Fibroblast of skin of left biceps (primary cell): ENCODE measurements at places on chromosomes 2 and 18.

GRCh38 chr2:219628986-219629901 lies 1.8 kb downstream of the SLC4A3 start:
- no peak for DNase-seq

- peak; percentile 84 for DNase-seq
Measured at GRCh38 chr2:100291152-100291970, 30.9 kb downstream of the LONRF2 start.

- no peak for DNase-seq
Measured at GRCh38 chr2:197604117-197604860, 71.1 kb downstream of the RFTN2 start.

DNA sequence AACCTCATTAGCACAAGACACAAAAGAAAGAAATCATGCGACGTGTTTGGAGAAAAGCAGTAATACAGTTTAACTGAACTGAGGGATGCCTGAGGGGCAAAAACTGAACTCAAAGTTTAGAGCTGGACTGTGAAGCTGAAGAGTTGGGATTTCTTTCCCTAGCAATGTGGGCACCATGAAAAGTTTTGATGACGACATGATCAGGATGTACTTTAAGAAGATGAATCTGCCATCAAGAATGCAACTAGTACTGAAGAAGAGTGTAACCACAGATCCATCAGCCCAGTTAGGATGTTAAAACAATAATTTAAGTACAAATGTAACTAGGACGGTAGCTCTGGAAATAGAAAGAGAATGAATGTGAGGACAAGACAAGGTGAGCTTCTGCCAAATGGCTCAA lies 196.2 kb downstream of the VWC2L start:
- DNase-seq = no peak

GRCh38 chr2:185967335-185967734 lies 228.7 kb downstream of the FSIP2 start:
- no peak for DNase-seq

DNA sequence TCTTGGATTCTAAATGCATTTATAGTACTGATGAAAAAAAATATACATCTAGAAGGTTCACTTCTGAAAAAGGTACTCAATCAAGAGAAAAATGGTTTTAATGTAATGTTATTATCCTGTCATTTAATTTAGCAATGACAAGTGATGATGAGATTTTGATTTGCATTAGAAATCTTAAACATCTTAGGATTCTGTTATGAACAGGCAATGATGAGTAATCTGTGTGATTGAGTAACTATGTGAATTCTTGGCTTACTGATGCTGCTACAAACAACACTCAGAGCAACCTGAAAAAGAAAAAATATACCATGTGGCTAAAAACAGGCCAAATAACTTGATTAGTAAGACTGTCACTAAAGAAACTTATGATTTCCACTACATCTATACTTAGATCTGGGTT lies 30.1 kb downstream of the RBKS start:
- peak; percentile 67 for DNase-seq

GRCh38 chr2:200778038-200778437 lies 33.7 kb upstream of the BZW1 start:
- no peak for DNase-seq

DNA sequence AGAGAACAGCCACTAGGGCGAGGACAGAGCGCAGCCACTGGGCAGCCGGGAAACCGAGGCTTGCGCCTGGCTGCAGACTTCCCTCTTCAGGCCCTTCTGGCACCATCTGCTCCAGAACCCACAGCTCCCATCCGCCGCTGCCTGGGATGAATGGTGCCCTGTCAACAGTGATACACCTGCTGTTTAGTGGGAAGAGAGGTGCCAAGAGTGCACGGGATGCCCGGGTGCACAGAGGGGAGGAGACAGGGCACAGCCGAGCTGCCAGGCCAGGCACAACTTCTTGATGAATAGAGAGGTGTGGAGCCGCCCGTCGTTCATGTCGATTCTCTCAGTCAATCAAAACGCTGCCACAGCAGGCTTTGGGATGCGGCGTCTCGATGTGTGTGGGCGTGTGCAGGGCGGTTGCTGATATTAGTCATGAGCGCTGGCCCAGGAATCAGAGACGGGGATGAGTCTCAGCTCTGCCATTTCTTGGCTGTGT lies 39.5 kb downstream of the RRM2 start:
- no peak for DNase-seq

DNA sequence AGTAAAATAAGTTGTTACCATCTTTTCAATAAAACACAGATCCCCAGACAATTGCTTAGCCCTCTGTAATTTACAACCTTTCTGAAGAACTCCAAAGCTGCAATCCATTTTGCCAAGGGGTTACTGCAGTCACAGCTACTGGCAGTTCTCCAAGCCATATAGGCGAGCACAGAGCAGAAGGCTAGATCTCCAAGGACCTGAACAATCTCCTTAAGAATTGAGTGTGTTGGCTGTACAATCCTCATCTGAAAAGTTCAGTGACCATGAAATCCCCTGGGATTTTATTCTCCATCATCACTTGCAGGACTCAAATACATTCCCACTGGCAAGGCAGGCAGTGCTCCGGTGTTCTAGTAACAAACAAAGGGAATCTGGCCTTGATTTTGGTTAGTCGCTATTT lies 103.9 kb upstream of the LRP1B start:
- DNase-seq = no peak

DNA sequence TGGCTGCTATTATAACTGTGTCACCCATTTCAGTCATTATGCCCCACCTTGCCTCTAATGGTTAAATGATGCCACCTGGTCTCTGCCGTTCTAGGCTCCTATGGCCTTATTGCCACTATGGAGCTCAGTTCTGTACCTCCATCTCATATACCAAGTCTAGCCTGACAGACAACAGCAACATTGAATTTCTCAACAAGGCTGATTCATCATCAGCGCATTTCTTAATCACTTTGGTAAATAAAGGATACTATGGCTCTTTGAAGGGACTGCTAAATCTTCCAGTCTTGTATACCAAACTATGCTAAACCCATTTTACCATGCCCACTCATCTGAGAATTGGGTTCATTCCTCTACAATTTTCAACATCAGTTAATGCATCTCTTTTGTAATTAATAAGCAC lies 784.5 kb upstream of the CELF4 start:
- no peak for DNase-seq

GRCh38 chr2:168683996-168684395 lies 118.4 kb upstream of the NOSTRIN start:
- no peak for DNase-seq

DNA sequence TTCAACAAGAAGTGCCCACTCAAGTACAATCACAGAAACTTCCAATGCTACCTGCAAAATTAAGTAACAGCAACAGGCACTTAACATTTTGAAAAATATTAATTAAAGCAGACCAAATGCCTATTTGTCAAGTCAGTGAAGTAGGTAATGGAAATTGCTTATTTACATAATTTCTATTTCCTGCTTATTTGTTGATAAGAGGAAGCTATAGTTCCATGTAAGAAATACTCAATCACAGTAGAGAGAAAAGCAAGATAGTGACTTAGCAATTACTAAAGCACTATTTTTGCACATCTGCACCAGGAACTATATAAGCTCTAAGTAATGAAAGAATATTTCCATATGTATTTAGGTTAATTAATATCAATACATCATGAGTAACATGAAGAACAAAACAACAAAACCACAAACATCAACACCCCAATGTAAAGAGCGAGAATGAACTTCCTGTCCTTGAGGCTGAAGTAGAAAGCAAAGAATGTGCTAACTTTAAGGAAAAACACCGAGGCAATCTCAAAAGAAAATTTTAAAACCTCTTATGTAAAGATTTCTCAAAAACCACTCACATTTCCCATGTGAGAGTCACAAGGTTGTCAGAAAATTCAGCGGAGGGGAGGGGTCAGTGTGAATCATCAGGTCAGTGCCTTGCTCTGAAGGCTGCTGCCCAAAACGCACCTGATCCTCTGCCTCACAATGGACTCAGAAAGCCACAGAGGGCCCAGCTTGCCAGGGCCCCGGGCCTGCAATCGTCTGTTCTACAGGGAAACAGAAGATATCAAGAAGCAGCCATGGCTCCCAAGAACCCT lies 12.5 kb downstream of the NPC1 start:
- no peak for DNase-seq

DNA sequence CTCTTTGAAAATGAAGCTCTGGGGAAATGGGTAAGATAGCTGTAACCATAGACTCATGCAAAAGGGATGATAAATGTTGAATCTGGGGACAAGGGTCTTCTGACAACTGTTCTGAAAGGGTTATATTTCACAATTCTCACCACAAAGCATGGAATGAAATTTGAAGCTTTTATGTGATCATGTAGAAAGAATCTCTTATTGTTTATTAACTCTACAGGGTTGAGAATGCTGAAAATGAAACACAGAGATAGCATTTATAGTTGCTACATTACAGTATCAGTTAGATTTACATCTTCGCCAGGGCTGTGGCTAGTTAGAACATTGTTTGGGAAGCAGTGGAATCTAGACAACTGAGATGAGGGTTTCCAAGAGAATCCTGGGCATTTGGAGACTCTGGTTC lies 97.4 kb upstream of the LHCGR start:
- peak; percentile 90 for DNase-seq

DNA sequence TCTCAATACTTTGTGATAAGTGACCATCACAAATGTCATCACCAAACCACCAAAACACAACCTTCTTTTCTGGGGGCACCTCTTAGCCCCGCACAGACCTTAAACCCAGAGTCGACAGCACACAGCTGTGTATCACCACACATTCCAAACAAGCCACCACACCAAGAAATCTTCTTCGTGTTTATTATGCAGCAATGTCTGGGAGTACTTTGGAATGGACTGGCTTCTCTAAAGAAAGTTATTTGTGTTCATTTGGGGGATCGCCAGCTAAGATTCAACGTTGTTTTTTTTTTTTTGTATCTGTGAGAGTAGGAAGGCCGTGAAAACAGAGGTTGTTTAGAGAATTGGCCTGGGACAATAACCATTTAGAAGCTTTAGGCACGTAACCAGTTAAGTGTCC lies 1.1 kb upstream of the MTA3 start:
- no peak for DNase-seq

DNA sequence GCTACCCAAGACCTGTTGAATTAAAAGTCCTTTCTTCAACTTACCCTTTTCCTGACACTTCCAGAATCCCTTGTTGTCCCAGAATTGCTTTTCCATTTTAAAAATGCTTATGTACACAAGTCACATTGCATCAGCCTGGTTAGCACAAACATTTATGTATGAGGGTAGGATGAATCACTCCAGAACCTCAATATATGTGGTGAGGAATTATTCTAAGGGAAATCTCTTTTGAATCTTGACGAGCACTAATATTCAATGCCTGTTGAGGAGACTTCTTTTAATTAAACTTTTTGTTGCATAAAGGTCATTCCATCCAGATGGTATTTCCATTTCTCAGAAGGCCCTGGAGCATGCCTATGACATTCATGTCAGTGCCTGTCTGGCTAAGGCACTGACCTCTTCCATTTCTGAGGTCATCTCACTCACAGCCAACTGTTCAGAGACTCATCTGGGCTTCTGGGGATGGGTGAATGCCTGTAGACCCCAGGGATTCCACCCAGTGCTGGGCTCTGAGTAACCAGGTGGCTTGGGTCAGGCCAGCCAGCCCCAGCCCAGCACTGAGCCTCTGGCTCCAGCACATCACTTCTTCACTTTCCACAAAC lies 28.2 kb downstream of the ACMSD start:
- no peak for DNase-seq

DNA sequence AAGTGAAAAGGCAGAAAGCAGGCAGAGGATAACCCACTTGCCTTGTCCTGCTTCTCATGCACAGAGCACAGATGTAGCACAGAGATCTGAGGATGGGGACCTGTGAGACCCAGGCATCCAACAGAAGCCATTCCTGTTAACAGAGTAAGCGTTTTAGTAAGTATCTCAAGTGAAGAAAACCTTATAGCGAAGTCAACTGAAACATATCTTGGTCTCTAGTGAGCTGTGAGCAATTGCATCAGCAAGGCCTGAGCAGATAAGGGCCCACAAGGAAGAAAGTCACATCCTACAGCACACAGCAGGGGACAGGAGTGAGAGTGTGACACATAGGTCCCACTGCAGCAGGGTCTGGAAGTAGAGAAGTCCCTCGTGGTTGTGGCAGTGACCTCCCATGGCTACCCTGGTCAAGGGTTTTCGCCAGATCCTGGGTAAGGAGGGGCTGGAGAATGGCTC lies 248.7 kb upstream of the TNP1 start:
- no peak for DNase-seq

DNA sequence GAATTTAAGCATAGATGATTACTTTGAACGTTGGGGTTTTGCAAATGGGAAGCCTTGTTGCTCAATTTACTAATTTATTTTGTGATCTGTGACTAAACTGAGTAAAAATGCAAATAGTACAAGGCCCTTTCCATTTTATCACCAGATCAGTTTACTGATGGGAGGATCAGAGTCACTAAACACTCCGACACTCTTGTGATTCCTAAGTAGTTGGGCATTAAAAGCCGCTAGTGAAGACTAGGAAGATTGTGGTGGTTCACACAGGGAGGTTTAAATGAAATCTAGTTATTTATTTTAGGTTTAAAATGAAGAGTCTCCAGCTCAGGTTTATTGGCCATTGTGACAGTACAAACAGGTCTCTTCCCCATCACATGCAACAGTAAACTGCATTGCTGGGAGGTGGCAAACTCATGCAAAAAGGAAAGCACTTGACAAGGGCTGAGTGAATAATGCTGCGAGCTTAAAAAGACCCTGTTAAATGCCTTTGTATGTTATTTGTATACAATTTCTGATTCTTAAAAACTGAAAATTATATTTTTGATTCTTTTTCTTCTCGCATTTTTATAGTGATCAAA lies 394.8 kb upstream of the FANCL start:
- no peak for DNase-seq

GRCh38 chr2:149662556-149662955 lies 75.0 kb upstream of the MMADHC start:
- DNase-seq = no peak

DNA sequence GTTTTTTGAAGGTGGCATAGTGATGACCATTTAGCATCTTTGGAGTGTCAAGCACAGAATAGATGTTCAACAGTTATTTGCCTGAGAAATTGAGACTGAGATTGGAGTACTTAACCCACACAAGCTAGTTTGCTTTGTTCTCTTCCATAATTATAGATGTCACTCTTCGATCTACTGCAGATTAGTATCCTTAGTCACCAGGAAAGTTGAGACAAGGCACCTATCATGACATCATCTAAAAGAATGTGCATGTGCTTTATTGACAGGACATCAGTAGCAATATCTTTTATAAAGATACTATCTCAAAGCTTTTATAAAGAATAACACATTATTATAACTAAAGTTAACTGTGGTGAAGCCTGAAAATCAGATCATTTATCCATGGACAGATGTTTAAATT lies 6.4 kb downstream of the VRK2 start:
- DNase-seq = no peak

DNA sequence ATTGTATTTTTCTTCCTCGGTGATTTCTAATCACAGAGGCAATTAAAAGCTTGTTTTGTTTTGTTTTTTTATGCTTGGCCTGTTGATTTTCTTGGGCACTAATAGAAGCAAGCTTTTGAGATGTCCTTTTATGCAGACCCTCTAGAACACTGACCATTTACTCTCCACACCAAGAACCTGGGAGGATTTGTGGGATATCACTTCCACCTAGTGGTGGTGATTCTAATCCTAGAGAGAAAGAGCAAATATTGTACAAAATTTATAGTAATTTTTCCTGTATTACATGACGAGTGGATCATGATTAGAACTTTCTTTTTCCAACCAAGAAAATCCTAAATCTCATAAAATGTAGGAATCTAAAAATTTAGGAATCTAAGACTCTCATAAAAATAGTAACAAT lies 23.4 kb downstream of the NEMP2 start:
- DNase-seq = no peak

- DNase-seq = no peak
Measured at GRCh38 chr18:7723558-7723957, 156.4 kb downstream of the PTPRM start.

GRCh38 chr18:75168619-75169018 lies 40.3 kb downstream of the PTGR3 start:
- no peak for DNase-seq

- DNase-seq = no peak
Measured at GRCh38 chr18:45291621-45292615, 323.4 kb upstream of the SLC14A2 start.
